Activated CD8-positive, alpha-beta memory T cell treated with anti-CD3 and anti-CD28 coated beads for 1 hour (primary cell): ENCODE measurements at places on chromosomes 1 and 21.

DNA sequence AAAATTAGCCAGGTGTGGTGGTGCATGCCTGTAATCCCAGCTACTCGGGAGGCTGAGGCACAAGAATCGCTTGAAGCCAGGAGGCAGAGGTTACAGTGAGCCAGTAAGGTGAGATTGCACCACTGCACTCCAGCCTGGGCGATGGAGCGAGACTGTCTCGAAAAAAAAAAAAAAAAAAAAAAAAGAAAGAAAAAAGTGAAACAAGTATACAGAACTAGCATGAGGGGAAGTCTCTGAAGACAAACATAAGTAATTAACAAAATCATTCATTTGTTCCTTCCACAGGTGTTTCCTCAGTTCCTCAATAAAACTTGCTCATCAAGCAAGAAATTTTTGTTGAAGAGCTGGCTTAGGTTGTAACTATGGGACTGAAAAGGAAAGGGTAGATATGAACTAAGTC lies 52.2 kb upstream of the CNN3 start:
- no peak for DNase-seq

DNA sequence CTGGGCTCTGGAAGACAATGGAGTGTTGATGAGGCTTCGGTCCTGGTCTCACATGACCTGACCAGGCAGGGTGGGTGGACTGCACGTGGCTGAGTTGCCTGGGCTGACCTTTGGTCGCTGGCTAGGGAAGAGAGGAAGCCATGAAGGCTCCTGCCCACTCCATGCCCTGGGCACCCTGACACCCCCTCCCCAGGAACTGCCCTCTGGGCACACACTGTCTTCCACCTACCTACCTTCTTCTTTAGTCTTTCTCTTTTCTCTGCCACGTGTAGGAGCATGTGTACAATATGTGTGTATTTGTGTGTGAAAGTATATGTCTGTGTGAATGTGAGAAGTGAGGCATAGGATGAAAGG lies 15.1 kb downstream of the POU3F1 start:
- DNase-seq: no peak

DNA sequence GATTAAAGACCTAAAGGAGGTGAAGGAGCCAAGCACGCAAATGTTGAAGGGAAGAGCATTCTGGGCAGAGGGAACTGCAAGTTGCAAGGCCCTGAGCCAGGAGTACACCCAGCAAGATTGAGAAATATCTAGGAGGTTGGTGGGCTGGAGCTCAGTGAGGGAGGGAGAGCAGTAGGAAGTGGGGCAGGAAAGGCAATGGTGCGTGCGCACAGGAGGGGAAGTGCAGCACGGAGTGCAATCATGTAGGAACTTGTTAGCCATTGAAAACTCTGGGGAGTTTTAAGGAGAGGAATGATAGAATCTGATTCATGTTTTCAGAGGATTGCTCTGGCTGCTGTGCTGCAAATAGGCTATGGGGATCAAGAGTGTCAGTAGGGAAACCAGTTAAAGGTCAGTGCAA lies 13.2 kb upstream of the IGSF3 start:
- no peak for DNase-seq

GRCh38 chr1:155981266-155982088 lies 3.1 kb upstream of the ARHGEF2 start:
- no peak for DNase-seq

DNA sequence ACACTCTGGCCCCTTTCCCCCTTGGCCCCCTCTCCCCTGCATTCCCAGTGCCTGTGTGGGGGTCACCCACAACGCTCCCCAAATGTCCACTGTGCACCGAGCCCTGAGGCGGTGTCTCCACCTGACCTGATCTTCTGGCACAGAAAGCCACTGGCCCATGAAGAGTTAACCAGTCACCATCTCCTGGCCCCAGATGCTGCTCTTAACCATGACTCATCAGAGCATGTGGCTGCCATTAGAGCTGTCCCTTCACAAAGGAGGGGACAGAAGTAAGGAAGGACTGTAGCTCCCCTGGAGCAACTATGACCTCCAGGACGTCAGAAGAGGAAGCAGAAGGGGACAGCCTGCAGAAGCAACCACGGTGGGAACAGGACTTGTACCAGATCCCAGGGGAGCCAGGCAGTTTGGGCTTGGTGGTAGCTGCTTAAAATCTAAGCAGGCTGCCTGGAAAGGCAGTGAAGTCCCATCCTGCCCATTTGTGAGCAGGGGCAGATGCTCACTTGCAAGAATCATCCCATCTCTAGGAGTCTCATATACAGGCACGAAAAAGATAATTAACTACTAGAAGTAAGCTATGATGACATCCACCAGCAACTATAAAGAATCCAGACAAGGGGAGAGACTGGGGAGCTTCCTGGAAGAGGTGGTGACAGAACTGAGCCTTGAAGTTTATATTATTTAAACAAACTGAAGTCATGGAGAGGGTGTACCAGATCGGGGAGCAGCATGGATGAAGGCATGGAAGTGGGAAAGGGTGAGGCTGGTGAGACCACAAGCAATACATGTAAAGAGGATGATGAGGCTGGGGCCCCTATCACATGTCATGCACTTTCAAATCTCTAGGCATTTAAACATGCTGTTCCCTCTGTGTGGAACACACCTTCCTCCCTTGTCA lies 1.1 kb upstream of the TTC39A start:
- no peak for DNase-seq

- no peak for DNase-seq
Measured at GRCh38 chr1:24856787-24857506, 73.1 kb downstream of the RUNX3 start.

GRCh38 chr1:199352351-199352750 lies 675.2 kb upstream of the NR5A2 start:
- DNase-seq: no peak
